Right renal cortex interstitium (tissue), 3 donors: ENCODE measurements at places on chromosomes 11 and 22. TPM values are rescaled to one million over a fixed set of nuclear protein-coding genes. Genes with fewer than 3 reads are reported as not detected.

The GLB1L2 gene
- polyA plus RNA-seq: 23.3 TPM

The TTC36 gene
- 1.1 TPM for polyA plus RNA-seq

The NXF1 gene
- 140 TPM for polyA plus RNA-seq

The OSBP gene
- 62.9 TPM for polyA plus RNA-seq

The OR52N4 gene
- not detected for polyA plus RNA-seq

The MAP6 gene
- polyA plus RNA-seq: 9.5 TPM

The BARX2 gene
- 0.72 TPM for polyA plus RNA-seq

The GP1BB gene
- polyA plus RNA-seq: 3.4 TPM

The SRRD gene
- polyA plus RNA-seq: 33.8 TPM

The PAMR1 gene
- polyA plus RNA-seq: 3.7 TPM

The CD6 gene
- polyA plus RNA-seq: 1.5 TPM

The H19 gene
- 2,601 TPM for polyA plus RNA-seq

The FOLH1 gene
- 26.1 TPM for polyA plus RNA-seq

The JOSD1 gene
- polyA plus RNA-seq: 36.9 TPM

The TOB2 gene
- 54.6 TPM for polyA plus RNA-seq

The KRTAP5-2 gene
- polyA plus RNA-seq: not detected

The OR6T1 gene
- polyA plus RNA-seq: not detected

The FOLR2 gene
- 9.7 TPM for polyA plus RNA-seq

The C11orf54 gene
- polyA plus RNA-seq: 227 TPM

The KRTAP5-8 gene
- polyA plus RNA-seq: 0.37 TPM

The SYCE3 gene
- not detected for polyA plus RNA-seq

The MS4A4E gene
- 0.68 TPM for polyA plus RNA-seq

The ZP1 gene
- polyA plus RNA-seq: not detected

The CALCA gene
- 11.1 TPM for polyA plus RNA-seq

The APLNR gene
- polyA plus RNA-seq: 89.4 TPM

The ARHGAP20 gene
- 4.5 TPM for polyA plus RNA-seq

The NRGN gene
- 12.0 TPM for polyA plus RNA-seq

The DLG2 gene
- 11.5 TPM for polyA plus RNA-seq

The MMP12 gene
- polyA plus RNA-seq: 3.7 TPM

The E2F8 gene
- polyA plus RNA-seq: 6.3 TPM

The LRRC56 gene
- polyA plus RNA-seq: 3.0 TPM

The USP2 gene
- 8.7 TPM for polyA plus RNA-seq

The GRM5 gene
- polyA plus RNA-seq: 0.19 TPM

The KIAA1671 gene
- polyA plus RNA-seq: 24.8 TPM

The RIMBP3B gene
- not detected for polyA plus RNA-seq

The GGT1 gene
- 51.4 TPM for polyA plus RNA-seq

The NKAPD1 gene
- 59.2 TPM for polyA plus RNA-seq

The APOA4 gene
- polyA plus RNA-seq: not detected

The SLC39A13 gene
- polyA plus RNA-seq: 37.3 TPM

The SOX6 gene
- 22.4 TPM for polyA plus RNA-seq

The TCN1 gene
- polyA plus RNA-seq: not detected

The C22orf31 gene
- polyA plus RNA-seq: 1.3 TPM

The ZNF214 gene
- polyA plus RNA-seq: 11.8 TPM

The LGR4 gene
- polyA plus RNA-seq: 150 TPM

The VWA5A gene
- polyA plus RNA-seq: 17.1 TPM

The GGTLC3 gene
- polyA plus RNA-seq: not detected

The MYO7A gene
- 2.5 TPM for polyA plus RNA-seq

The UNC93B1 gene
- 9.4 TPM for polyA plus RNA-seq

The UBQLNL gene
- polyA plus RNA-seq: 0.43 TPM

The MFNG gene
- polyA plus RNA-seq: 6.3 TPM

The KCNJ11 gene
- 2.3 TPM for polyA plus RNA-seq

The MMP8 gene
- not detected for polyA plus RNA-seq

The MRGPRX3 gene
- not detected for polyA plus RNA-seq

The MMP13 gene
- not detected for polyA plus RNA-seq

The LMNTD2 gene
- 2.6 TPM for polyA plus RNA-seq

The CLNS1A gene
- polyA plus RNA-seq: 227 TPM

The GLYAT gene
- 142 TPM for polyA plus RNA-seq

The ROBO3 gene
- polyA plus RNA-seq: 13.5 TPM

The CRYBB3 gene
- polyA plus RNA-seq: 0.30 TPM

The UPK3A gene
- polyA plus RNA-seq: 0.15 TPM
